ENCODE measurements at places on chromosomes 12 and 14.

DNA sequence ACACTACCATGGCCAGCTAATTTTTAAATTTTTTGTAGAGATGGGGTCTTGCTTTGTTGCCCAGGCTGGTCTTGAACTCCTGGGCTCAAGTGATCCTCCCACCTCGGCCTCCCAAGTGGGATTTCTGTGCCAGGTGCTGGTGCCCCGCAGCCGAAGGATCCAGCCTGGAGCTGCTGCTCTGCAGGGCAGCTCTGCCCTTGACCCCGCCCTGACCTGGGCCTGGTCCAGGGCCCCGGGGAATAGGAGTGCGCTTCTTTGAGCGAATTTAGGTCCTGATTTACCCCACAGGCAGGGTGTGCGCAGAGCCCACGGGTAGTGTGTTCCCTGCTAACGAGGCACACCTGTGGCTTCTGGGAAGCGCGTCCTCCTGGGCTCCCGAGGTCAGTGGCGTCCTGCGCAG is 15.2 kb downstream of the ACADS start:
- no peak for DNase-seq

GRCh38 chr14:44963044-44963528 is 1.1 kb downstream of the TOGARAM1 start:
- no peak for DNase-seq

- no peak for DNase-seq
These were observed 47.9 kb downstream of the ST8SIA1 start for GRCh38 chr12:22286569-22286968.

GRCh38 chr12:81095501-81096232 is 17.8 kb downstream of the ACSS3 start:
- no peak for DNase-seq

DNA sequence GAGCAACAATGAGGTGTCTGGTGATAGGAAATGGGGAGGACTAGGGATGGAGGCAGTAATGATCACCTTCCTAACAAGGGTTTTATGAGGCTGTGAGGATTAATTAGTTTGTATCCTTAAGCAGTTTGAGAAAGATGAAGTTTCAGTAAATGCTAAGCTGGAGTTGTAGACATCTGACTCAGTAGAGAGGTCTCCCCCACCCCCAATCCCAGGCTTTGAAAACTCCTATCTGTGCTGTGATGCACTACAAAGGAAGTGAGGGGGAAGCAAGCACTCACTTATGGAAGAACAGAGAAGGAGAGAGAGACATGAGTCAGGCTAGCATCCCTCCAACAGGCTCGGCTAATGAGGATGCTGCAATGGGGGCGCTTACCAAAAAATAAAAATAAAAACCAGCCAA is 5.5 kb upstream of the BCL11B start:
- no peak for DNase-seq

- DNase-seq = no peak
These were observed 17.8 kb upstream of the HDAC7 start for GRCh38 chr12:47837190-47838171.

- DNase-seq = no peak
These were observed 1268.2 kb upstream of the TMEM132C start for GRCh38 chr12:126998747-126999285.

- DNase-seq = no peak
These were observed 46.9 kb downstream of the EFCAB11 start for GRCh38 chr14:89907655-89908054.

GRCh38 chr14:75341620-75342019 is 63.0 kb downstream of the FOS start:
- DNase-seq = no peak

DNA sequence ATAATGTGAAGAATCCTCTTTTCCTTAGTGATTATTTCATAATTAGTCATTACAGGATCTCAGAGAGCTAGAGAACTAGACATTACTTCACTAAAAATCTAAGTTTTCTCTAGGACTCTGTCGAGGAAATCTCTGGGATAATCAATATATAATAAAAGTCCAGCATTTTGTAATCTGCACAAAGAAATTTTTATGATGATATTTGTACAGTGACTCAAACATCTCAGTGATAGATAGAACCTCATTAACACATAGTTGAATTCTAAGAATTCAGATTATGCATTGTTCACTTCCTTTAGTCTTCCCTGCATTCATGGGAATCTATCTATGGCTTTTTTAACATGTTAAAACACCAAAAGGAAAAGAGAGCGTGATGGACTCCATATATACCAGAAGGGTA is 11.0 kb downstream of the ITPR2 start:
- no peak for DNase-seq

GRCh38 chr14:101781240-101782061 is 19.9 kb downstream of the PPP2R5C start:
- no peak for DNase-seq

DNA sequence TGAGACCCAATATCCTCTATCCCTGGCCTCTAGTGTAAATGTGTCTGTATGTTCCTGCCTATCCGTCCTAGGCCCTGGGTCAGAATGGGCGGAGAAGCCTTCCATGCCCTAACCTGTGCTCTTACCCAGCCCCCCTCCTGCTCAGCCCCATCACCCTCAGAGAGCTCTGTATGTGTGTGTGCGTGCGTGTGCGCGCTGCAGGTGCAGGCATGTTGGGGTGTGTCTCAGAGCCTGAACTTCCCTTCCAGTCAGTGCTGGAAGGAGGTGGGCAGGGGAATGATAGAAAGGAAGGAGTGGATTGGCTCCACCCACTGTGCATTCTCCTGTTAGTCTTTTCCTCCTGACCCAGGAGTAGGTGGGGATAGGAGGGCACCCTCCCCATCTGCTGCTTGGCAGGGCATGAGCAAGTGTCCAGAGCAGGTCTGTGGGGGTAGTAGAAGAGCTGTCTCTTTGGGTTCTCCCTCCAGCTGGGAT is 7.2 kb downstream of the NAB2 start:
- no peak for DNase-seq

DNA sequence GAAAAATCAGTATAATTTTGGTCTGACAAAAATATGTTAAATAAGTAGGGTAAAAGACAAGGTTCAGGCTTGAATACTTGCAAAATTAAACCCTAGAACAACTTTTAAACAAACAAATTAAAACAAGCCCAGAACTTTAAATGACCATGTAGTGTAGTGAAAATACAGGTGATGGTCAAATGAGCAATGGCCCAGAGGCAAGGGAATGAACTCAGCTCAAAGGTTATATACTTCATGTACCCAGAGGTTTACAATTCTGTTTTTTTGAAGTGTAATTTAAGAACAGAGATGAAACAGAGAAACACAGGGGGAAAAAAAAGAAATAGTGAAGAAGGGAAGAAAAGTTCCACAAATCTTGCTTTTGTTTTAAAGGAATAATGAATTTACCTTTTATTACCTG is 949.2 kb downstream of the TRHDE start:
- DNase-seq = no peak

- no peak for DNase-seq
These were observed 7.8 kb upstream of the TBPL2 start for GRCh38 chr14:55448141-55448614.

- no peak for DNase-seq
These were observed 448.2 kb upstream of the TBX3 start for GRCh38 chr12:115132145-115132544.

GRCh38 chr12:2258025-2258424 is 205.2 kb downstream of the CACNA1C start:
- DNase-seq = no peak

GRCh38 chr14:73422515-73422914 is 35.8 kb downstream of the NUMB start:
- no peak for DNase-seq

- DNase-seq = no peak
These were observed 28.7 kb downstream of the GIT2 start for GRCh38 chr12:109967383-109968031.

- DNase-seq = no peak
These were observed 6.7 kb upstream of the FITM1 start for GRCh38 chr14:24123424-24124417.
